ENCODE measurements at places on chromosomes 6 and 20. TPM values are rescaled to one million over a fixed set of nuclear protein-coding genes. Genes with fewer than 3 reads are reported as not detected.

GRCh38 chr20:16111172-16111832, 461.9 kb downstream of the KIF16B start:
- no peak for DNase-seq

DNA sequence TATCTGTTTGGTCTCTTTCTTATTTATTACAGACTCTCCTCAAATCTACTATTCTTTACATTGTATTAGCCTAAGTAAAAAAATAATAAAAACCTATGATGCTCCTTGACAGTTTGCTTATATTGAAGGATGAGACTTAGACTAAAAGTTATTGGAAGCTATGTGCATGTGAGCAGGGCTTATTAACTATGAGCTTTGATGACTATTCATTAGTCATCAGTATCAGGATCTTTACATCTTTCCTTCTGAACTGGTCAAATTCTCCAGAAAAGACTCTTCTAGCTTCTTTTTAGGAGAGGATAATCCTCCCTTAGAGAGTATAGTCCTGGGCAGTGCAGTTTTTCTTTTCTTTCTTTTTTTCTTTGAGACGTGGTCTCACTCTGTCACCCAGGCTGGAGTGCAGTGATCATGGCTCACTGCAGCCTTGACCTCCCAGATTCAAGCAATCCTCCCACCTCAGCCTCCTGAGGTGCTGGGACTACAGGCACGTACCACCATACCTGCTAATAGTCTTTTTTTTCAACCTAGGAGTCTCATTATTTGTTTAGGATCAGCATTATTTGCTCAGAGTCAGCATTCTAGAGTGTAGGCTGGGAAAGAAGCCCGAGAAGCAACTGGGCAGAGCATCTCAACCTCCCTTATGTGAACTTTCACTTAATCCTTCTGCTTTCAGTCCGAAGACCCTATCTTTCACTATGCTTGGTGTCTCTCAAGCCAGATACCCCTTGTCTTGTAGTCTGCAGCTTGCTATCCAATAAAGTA, 37.1 kb upstream of the YWHAB start:
- no peak for DNase-seq

GRCh38 chr20:32822225-32822624, 2.5 kb downstream of the MAPRE1 start:
- DNase-seq, result no peak

DNA sequence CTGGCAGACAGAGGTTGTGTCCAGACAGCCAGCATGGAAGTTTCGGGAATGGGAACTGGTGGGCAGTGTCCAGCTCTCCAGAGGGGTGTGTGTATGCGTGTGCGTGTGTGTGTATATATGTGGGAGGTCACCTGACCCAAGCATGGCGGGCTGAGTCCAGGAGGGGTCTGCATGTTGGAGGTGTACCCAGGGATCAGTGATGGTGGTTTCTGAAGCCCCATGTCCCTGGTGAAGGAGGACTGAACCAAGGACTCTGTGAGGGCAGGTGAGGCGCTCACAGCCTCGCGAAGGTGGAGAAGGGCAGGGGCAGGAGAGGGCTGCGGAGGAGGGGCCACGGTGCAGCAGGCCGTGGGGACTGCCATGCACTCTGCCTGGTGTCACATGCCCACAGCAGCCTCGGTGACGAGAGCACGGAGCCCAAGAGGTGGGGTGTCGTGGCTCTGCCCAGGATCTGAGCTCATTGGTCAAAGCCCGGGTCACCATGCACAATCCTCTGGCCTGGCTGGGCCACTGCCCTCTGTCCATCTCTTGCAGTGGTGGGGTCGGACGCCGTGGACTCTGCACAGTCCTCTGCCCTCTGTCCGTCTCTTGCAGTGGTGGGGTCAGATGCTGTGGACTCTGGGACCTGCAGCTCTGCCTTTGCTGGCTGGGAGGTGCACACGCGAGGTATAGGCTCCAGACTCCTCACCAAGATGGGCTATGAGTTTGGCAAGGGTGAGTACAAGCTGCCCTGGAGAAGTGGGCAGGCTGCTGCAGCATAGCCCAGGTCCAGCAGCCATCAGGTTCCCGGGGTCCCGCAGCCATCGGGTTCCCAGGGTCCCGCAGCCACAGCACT, 2.1 kb upstream of the LIME1 start:
- no peak for DNase-seq

The AGER gene
- polyA plus RNA-seq, result 0.78 TPM

The DEFB119 gene
- not detected for polyA plus RNA-seq

GRCh38 chr6:9834233-9834632, 580.6 kb downstream of the TFAP2A start:
- DNase-seq, result no peak

The SNX14 gene
- 79.7 TPM for polyA plus RNA-seq

DNA sequence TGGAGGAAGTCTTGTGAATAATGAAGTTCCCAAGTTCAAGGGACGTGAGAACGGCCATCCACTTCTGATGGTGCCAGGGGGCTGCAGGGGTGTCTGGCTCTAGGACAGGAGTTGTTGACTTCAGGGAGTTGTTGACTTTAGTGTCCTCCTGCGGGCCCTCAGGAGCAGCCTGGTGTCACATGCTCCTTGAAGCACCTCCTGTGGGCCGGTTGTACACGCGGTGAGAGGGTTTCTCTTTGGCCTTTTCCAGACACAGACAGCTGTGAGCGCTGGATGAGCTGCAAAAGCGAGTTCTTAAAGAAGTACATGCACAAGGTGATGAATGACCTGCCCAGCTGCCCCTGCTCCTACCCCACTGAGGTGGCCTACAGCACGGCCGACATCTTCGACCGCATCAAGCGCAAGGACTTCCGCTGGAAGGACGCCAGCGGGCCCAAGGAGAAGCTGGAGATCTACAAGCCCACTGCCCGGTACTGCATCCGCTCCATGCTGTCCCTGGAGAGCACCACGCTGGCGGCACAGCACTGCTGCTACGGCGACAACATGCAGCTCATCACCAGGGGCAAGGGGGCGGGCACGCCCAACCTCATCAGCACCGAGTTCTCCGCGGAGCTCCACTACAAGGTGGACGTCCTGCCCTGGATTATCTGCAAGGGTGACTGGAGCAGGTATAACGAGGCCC, 77.8 kb downstream of the ISM1 start:
- no peak for DNase-seq

The POPDC3 gene
- polyA plus RNA-seq, result 18.6 TPM

- DNase-seq, result no peak
Observed at GRCh38 chr20:61106438-61106837, 145.6 kb upstream of the CDH4 start.

GRCh38 chr20:24487240-24487639, 17.8 kb downstream of the SYNDIG1 start:
- no peak for DNase-seq

- DNase-seq, result no peak
Observed at GRCh38 chr6:151493804-151494234, at the start of gene CCDC170. Gene CCDC170 (plus strand): TSS chr6:151494017. CDS start chr6:151494129, 112 bp downstream.

DNA sequence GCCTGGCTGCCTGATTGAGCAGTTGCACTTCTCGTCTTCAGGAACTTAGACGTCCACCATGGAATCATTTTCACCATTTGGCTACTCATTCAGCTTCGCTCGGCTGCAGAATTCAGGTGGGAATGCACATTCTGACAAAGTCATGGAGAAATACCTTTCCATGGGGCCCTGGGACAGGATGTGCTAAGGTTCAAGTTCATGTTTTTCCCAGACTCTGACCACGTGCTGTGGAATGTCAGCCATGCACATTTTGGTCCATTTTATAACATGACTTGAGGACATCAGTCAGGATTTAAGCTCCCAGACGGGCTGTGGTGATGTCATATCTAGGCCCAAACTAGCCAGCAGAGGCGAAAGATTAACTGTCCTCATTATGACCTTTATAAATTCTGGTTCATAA, 205.3 kb downstream of the TBXT start:
- DNase-seq, result no peak

The C6orf132 gene
- polyA plus RNA-seq, result 0.87 TPM

DNA sequence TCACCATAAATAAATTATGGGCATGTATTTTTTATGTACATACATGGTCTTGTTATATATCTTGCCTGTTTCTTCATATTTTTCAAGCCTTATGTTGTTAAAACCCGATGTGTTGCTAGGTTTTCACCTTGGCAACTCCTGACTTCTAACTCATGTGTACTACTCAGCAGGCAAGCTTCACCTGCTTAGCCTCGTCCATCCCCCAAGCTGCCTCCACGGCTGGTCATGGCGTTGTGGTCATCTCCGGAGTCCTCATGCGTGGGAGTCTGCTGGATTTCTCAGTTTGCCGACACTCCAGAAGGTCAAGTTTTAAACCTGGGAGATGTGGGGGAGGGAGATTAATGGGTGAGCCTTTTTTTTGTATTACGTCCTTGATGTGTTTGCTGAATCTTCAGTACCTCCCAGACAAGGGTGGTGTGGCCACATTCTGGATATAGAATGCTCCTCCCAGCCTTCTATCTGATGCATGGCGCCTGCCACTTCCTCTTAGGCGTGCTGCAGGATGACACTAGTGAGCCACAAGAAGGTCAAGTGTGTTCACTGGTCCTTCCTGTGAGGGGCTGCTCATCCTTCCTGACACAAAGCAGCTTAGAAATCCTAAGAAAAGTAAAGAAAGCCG, 26.6 kb upstream of the EDN3 start:
- DNase-seq, result no peak

DNA sequence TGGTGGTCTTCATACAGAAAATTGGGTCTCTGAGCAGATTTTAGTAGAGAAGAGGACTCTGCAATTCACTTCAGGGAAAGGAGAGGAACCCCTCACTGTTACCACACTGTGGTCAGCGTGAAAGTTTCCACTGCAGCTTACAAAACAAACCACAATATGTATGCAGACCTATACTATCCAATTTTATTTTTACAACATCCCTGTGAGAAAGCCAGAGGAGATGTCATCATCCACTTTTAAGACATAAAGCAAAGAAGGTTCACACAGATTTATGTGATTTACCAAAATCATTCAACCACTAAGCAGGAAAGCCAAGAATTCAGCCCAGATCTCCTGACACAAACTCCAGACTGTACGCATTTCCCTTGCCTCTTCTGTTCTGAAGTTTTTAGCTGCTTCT, 442.4 kb downstream of the FRK start:
- peak; percentile 26 for DNase-seq

The C6orf52 gene
- 1.1 TPM for polyA plus RNA-seq

DNA sequence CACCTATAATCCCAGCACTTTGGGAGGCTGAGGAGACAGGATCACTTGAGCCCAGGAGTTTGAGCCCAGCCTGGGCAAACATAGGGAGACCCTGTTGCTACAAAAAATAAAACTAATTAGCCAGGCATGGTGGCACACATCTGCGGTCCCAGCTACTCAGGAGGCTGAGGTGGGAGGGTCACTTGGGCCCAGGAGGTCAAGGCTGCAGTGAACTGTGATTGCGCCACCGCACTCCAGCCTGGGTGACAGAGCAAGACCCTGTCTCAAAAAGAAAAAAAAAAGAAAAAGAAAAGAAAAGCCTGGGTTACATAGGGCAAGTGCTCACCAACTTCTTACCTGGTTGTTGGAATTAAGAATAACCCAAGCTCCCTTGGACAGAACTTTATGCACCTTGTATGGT, 14.6 kb upstream of the MYB start:
- no peak for DNase-seq

DNA sequence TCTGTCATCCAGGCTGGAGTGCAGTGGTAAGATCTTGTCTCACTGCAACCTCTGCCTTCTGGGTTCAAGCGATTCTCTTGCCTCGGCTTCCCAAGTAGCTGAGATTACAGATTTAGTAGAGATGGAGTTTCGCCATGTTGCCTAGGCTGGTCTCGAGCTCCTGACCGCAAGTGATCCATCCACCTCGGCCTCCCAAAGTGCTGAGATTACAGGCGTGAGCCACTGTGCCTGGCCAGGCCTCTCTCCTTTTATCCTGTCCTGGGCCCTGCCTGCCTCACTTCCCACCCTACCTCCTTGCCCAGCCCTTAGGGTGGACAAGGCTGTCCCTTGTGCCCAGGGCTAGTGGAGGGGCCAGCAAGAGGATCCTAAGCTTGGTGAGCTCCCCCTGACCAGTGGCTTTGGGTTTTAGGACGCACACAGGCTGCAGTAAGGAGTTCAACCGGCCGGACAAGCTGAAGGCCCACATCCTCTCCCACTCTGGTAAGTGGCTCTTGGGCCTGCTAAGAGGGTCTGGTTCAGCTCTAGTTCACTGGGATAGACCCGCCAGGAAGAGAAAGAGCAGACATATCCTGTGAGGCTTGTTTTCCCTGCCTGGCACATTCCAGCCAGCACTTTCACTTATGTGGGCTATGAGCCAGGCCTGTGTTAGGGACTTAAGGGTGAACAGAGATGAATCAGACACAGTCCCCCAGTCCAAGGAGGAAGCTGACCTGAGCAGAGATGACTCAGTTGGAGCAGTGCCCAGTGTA, 21.9 kb upstream of the CHMP4B start:
- peak; percentile 86 for DNase-seq

The POM121L2 gene
- not detected for polyA plus RNA-seq

Data from fibroblast of lung (primary cell).